ENCODE measurements at places on chromosomes 3 and 15.

GRCh38 chr3:196654735-196655090 is 15.2 kb downstream of the NRROS start:
- DNase-seq: no peak

GRCh38 chr3:52281981-52282801 is 3.7 kb upstream of the WDR82 start:
- DNase-seq: peak; percentile 63

GRCh38 chr3:74789111-74789510 is 174.7 kb upstream of the CNTN3 start:
- DNase-seq: peak; percentile 18

DNA sequence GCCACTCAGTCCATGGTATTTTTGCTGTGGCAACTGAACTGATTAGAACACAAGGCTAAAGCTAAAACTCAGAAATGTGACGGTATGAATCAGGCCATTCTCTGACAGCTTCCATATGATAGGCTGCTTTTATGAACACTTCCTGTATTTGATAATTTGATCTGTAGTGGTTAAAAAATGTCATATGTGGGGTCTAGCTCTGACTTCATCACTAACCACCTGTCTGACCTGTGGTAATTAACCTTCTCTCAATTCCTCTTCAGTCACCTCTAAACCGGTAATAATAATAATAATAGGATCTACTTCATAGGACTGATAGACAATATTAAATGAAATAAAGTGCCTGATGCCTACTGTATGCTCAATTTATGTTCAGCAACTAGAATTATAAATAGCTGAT is 223.2 kb downstream of the MBNL1 start:
- DNase-seq: no peak

DNA sequence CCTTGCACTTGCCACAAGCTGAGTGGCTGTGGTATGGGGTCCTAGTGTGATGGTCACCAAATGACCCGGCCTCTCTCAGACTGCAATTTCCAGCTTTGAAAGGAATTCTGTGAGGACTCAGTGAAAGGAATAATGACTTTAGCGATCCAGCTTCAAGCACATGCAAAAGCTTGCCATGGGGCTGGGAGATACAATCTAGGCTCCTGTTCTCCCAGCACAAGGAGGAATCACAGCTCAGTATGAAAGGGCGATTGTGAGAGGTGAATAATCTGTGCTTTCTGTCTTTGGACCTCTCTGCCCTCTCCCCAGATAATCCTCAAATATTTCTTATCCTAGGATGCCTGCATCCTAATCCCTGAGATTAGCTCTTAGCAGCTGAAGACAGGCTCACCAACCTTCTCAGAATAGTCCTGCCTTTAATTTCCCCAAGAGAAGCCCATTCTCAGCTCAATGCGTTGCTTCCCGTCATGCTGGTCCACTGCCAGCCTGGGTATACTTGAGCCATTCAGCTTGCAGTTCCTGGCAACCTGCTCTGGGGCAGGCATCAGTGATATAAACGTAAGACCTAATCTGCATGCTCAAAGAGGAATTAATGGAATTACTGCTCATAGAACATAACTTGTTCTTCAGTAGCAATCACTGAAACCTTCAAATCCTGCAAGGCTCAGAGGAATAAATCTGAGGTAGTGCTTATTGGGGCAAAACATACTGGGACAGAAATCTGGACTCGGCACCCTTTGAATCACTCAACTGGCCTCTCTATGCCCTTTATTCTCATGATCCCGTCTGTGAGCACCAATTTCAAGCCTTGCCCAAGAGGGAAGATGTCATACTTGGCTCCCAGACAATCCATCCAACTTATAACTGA is 15.1 kb downstream of the TLNRD1 start:
- DNase-seq: no peak

DNA sequence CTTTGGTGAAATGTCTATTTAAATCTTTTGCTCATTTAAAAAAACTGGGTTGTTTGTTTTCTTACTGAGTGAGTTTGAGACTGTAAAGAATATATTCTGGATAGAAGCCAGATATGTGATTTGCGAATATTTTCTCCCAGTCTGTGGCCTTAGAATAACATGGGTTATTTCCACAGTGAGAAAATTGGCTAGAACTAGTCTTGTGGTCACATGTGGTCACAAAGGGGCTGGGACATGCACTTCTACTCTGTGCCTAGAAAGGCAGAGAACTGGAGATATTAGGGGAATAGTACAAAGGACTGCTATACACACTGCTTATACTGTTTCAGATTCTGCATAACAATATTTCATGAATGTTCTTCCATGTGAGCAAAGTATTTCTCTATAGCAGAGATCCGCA is 79.9 kb upstream of the RGMA start:
- DNase-seq: no peak

- DNase-seq: no peak
Observed at GRCh38 chr15:96625256-96625655, 294.8 kb downstream of the NR2F2 start.

GRCh38 chr15:63517628-63518027 is 13.2 kb downstream of the USP3 start:
- DNase-seq: no peak

- DNase-seq: peak; percentile 14
Observed at GRCh38 chr3:10395671-10396070, 74.8 kb upstream of the SEC13 start.

- DNase-seq: no peak
Observed at GRCh38 chr3:59254976-59255375, 205.2 kb upstream of the CFAP20DC start.

DNA sequence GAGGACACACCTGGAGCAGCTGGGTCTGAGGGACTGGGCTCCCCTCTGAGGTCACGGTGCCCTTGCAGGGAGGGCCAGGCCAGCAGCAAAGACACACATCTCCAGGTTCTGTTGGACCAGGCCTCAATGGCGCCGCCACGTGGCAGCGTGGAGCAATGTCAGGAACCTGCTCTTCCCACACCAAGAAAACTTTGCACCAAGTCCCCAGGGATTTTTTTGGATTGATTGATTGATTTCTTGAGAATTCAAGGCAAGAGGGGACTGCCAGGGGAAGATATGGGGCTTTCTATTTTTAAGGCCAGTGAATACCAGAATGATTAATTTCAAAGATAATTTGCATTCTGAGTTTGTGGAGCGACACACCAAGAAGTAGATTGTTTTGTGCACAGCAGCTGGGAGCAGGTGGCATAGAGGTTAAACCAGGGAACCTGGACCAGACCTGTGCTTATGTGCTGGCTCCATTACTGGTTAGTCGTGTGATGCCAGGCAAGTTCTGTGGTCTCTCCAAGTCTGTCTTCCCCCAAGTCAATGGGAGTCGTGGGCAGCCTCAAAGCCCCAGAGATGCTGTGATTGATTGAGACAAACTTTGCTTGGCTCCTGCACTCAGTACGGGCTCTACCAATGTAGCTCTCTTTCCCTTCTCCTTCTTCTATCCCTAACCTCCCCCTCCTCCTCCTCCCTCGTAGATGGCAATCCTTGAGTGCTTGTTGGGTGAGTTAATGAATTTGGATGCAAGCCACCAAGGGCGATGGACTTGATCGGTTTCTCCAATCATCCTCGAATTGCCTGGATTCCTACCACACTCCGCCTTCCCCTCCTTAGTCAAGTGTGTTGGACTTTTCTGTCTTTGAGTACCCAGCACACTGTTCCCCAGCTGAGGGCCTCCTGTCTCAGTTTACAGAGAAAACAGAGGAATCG is 96.2 kb upstream of the TRPM1 start:
- DNase-seq: peak; percentile 43

DNA sequence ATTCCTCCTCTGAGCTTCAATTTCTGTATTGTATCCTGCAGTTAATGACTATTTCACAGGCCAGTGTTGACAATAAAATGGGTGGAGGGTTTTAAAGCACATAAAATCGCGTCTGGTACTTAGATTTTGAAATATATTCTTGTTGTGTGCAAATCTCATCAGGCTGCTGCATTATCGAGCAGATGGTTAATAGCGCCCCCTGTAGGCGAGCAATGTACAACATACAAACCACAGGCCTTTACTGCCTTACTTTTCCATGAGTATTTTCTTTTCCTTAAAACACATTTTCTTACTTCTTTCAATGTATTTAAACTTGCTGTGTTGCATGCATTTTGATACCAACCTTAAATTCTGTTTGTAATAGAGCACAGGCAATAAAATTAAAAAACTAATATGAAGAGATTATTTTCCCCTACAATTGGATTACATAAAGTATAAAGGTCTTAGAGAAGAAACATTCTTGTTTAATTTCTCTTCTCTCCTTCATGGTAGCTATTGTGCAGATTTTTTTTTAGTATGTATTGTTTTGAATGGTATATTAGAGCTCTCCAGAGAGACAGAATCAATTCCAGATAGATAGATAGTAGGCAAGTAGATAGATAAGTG is 608.4 kb downstream of the CADM2 start:
- peak; percentile 31 for DNase-seq

DNA sequence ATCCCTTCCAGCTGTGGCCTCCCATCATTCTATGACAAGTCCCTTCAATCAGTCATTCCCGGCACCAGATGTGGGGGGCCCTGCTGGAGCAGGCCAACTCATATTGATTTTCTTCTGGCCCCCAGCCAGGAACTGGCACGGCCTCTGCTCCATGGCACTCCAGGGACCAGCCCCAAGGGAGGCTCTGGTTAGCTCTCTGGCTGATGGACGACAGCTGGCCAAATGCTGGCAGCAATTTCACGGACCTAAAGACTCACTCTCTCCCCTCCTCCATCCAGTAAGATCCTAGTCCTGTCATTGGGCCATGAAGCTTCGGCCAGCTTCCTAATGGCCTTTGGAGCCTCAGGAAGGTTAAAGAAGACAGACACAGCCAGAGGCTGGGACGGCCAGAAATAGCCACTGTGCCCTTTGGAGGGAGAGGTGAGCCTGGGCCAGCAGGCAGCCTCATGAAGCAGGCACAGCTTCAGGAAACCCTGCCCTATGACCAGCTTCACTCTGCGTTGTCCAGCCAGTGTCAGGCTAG is 131.0 kb downstream of the MEX3B start:
- DNase-seq: no peak

GRCh38 chr3:84789961-84790360 is 168.8 kb upstream of the CADM2 start:
- DNase-seq: no peak

- no peak for DNase-seq
Observed at GRCh38 chr3:115975796-115976195, 352.5 kb downstream of the GAP43 start.

DNA sequence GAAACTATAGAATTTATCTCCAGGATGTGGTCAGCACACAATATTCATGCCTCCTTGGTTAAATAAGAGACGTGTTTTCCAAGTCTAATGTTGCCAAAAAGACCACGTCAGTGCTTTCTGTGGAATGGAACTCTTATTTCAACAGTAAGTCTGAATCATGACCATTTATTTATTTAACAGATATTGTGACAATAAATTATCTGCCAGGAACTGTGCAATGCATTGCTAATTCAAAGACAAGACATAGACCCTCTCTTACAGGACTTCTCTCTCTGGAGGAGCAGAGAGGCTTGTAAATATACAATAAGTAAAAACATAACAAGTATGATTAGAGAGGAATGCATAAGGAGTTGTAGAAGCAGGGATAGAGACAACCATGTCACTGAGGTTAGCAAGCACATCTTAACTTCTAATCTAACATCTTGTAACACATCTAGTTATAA is 227.5 kb downstream of the DTWD1 start:
- no peak for DNase-seq

GRCh38 chr3:57910990-57911389 is 97.2 kb upstream of the FLNB start:
- peak; percentile 12 for DNase-seq

DNA sequence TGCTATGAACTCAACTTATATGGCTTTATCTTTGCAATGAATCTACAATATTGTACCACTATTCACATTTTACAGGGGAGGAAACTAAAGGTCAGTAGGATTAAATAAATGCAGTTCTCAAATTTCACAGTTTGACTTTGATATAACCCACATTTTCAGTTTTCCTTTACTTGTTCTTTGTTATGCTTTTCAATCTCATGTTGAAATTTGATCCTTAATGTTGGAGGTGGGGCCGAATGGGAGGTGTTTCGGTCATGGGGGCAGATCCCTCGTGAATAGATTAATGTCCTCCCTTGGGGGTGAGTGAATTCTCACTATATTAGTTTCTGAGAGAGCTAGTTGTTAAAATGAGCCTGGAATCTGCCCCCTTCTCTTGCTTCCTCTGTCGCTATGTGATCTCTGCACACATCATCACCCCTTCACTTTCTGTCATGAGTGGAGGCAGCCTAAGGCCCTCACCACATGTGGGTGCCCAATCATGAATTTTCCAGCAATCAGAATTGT is 44.7 kb downstream of the CD200 start:
- DNase-seq: no peak
